ENCODE measurements at places on chromosomes 5 and 9.

DNA sequence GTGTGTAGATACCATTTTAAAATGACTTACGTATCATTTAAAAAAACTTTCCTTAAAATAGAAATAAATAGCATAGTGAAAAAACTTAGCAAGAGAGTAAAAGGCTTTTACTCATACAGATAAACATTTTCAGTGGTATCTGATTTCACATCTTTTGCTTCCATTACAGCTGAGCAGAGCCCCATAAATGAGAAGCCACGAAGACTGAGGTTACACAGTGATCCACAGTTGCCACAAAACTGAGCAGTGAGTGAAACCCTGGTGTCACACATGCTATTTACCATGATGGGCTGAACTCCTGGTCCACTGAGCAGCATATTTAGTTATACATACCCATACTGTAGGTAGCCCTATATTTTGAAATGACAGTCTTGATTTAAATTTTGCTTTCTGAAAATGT, 401.2 kb downstream of the KIAA0825 start:
- no peak for DNase-seq

DNA sequence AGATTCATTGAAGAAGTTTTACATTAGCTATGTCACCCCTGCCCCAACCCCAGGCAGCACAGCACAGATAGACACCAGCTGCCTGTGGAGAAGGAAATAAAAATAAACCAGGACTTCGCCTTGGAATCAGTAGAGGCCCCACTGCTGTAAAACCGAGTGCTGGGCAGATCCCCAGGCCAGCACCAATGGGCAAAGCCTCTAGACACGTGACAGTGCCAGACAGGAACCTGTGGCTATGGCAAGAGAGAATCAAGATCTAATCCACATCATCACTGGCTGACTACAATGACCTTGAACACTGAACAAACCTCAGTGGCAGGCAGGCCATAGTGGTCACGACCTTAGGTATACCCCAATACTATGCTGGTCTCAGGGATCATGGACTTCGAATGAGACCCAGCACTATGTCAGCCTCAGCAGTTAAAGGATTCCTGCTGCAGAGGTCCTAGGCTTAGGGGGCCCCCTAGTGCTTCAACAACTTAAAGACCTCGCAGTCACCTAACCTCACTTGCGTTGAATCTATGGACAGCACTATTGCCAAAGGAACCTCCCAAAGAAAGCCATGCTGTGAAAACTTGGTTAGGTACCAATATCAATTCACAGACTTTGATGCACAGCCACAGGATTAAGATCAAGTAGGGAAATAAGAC, 2118.6 kb upstream of the C9orf72 start:
- DNase-seq = no peak

DNA sequence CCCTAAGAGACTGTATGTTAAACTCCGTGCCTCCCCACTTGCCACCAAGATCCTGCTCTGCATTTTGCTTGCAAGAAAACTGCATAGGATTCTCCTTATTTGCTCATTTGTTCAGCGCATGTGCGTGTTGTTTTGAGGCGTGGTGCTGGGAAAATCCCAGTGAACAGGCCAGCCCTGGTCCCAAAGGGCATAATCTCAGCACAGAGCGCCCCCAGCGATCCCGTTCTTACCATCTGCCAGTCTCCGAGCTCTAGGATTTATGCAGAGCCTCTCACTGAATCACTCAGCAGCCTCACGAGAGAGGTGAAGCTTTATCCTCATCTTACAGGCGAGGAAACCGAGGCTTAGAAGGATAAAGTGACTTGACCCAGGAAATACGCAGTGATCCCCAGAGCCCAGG, 11.5 kb downstream of the PRRX2 start:
- DNase-seq = no peak

GRCh38 chr9:114308361-114308950, 14.4 kb upstream of the ORM1 start:
- no peak for DNase-seq

GRCh38 chr5:158234323-158235158, 375.6 kb upstream of the CLINT1 start:
- DNase-seq = no peak

- DNase-seq = no peak
Observed at GRCh38 chr5:178280631-178281030, 48.0 kb upstream of the PHYKPL start.

Measured in NCI-H1417 treated with DMSO at 0.1 percent for 48 hours (cell line).